Naive thymus-derived CD4-positive, alpha-beta T cell (primary cell): ENCODE measurements at places on chromosomes 2 and 18.

DNA sequence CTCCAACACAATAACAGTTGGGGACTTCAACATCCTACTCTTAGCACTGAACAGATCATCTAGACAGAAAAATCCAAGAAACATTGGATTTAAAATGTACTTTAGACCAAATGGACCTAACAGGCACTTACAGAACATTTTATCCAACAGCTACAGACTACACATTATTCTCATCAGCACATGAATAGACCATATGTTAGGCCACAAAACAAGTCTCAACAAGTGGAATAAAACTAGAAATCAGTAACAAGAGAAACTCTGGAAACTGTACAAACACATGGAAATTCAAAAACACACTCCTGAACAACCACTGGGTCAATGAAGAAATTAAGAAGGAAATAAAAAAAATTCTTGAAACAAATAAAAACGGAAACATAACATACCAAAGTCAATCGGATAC, 117.5 kb downstream of the ACVR1 start:
- no peak for DNase-seq

- no peak for DNase-seq
Measured at GRCh38 chr2:134625311-134625710, 93.5 kb downstream of the TMEM163 start.

DNA sequence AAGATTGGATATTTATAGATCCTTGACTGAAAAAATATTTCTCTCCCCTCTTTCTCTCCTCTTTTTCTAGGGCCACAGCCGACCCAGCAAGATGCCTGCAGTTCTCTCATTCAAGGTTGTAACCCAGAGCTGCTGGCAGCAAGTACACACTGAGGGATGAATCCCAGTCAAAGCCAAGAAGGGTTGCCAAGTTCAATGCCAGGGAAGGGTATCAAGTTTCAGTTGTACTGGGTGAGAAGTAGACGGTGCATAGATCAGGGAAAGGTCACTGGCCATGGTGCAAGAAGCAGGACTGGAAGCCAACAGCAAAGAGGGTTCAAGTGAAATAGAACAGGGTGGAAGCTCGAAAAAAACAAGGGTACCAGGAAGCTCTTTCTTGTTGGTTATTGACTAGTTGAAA, 170.2 kb downstream of the NRP2 start:
- DNase-seq = no peak

GRCh38 chr2:175152242-175152641, 15.8 kb downstream of the ATF2 start:
- DNase-seq = no peak

DNA sequence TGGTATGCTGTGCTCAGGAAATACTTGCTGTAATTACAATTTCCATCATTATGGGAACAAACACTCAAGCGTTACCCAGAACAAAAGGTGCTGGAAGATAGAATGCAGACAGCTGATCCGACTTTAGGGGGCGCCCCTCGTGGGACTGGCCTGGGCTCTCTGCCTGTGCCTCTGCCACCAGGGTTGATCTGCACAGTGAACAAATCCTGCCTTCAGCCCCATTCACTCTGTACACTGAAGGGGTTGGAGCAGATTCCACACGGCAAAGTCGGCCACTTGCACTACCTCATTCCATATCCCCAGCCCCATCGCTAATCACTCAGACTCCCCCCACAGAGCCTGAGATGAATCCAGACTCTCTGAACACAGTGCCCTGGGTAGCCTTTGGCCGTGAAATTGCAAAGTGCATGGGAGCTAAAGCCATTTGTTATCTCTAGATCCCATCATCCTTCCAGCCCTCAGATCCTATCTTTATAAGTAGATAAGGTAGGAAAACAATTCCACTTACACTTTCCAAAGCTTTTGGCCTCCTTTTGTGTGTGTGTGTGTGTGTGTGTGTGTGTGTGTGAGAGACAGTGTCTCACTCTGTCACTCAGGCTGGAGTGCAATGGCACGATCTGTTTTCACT, 69.3 kb downstream of the INPP5D start:
- DNase-seq = no peak

DNA sequence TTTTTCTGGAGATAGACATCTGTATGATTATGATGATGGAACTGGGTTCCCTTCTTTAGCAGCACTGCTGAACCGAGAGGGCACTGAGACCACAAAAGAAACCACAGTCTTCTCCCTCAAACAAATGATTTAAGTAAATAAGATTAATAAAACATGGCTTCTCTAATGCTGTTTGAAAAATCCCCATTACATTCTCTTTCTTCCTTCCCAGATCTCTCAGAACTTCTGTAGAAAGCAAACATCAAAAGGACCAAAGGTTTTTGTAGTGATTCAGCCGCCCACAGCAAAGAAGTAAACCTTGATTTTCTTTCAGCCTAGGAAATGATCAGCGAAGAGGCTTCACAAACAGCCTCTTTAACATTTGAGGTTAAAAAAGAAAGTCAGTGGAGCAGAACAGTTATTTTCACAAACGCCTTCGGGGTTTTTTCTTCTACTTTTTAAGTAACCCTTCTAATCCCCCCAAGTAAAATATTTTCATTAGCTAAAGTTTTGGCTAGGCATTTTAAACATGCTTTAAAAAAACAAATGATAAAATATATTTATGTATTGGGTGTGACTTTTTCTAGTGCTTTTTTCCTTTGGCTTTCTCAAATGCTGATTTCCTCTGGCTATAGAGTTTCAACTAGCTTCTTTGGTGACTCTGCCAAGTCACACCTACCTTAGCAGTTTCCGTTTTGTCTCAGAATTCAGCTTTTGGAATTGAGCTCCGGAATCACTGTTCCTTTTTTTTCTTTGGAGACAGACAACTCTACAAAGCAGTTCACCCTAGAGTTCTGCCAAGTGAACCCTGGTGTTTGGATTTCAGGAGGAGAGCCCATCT, 89.6 kb downstream of the UPP2 start:
- peak; percentile 19 for DNase-seq
